ENCODE measurements at places on chromosomes 6 and 20.

- DNase-seq, result no peak
Observed at GRCh38 chr6:156886409-156886808, 109.2 kb downstream of the ARID1B start.

DNA sequence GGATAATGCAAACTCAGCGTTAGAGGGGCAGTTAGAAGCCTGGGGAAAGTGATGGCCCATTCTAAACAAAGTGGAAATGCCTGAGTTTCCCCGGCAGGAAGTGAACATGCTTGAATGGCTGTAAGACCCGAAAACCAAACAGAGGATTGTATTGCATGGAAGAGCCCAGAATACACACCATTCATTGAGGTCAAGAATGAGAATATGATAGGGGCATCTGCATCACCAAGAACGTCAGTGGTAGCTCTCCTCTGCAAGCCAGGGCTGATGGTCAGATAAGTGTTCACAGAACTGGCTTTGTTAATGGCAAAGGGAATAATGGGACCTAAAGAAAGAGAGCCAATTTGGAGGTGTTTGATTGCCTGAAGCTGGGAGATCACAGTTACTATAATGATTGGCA is 663.4 kb downstream of the KHDRBS2 start:
- no peak for DNase-seq

DNA sequence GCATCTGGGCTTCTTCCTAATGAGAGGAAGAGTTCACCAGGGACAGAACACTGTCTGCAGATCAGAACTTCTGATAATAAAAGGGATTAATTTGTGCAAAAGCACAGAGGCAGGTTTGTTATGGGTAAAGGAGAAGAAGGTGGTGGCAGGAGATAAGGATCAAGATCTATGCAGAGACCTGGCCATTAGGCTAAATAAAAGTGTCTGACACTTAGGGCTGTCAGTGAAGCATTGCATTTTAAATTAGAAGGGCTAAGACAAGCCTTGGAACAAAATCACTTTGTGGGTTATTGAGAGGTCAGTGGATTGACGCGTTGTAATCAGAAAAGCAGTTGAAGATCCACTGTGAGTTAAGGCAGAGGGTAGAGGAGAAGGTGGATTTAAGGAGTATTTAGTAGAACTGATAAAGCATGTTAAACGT is 76.8 kb downstream of the MAP3K4 start:
- DNase-seq, result no peak

DNA sequence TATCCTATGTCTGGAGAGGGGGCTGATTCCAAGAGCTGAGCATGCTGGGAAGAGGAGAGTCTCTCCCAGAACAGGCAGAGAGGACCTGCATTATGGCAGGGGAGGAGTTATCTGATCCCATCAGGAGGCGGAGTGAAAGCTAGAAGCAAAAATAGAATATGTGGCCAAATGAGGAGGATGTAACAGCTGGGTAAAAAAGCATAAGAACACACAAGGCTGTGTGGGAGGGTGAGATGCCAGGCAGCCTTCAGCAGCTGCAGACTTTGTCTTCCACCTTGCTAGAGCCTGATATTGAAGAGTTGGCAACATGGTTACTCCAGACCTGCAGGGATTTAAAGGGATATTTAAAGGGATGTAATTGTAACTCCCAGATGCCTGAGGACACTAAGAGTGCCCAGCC is 167.1 kb downstream of the PTPRT start:
- no peak for DNase-seq

DNA sequence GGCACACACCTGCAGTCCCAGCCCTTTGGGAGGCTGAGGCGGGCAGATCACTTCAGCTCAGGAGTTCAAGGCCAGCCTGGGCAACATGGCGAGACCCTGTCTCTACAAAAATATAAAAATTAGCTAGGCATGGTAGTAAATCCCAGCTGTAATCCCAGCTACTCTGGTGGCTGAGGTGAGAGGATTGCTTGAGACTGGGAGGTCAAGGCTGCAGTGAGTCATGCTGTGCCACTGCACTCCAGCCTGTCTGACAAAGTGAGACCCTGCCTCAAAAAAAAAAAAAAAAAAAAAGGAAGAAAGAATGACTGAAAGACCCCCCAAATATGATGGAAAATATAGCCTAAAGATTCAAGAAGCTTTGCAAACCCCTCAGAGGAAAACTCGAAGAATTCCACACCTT is 26.8 kb downstream of the METTL24 start:
- DNase-seq, result no peak

- no peak for DNase-seq
Observed at GRCh38 chr6:518218-518617, 126.7 kb downstream of the IRF4 start.

- DNase-seq, result no peak
Observed at GRCh38 chr6:37774028-37774680, 45.4 kb upstream of the ZFAND3 start.

- no peak for DNase-seq
Observed at GRCh38 chr20:62389601-62390087, 2.7 kb downstream of the RPS21 start.

DNA sequence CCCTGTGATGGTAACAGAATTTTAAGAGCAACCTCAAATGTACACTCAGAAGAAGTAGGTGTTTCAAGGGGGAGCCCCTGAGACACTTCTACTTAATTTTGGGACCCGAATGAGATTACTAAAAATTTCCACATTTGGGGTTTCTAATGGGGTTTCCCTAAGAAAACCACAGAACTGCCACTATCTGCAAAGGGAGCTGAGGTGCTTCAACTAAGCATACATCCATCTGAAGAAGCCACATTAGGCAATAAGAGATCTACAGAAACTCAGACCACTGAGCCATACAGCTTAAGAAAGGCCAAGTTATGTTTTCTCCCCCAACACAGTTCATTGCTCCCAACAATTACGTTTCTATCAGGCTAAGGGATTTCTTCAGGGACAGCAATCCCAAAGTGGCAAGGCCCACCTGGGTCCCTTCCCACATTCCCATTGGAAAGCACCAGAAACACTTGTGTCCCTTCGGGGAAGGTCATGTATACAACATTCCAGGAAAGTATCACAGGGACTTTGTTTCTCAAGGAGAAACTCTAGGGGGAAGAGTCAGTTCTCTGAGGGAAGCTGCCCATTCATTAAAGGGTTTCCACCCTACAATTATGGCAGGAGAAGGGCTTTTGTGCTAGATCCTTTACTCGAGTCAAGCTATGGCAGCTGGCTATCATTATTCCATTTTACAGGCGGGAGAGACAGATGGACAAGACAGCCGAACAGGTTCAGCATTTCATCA is 5.0 kb downstream of the BCL2L1 start:
- no peak for DNase-seq

Measured in stimulated activated naive CD8-positive, alpha-beta T cell treated with anti-CD3 and anti-CD28 coated beads, Interleukin-15, Interleukin-2, amounts not matched to agents 100 U/mL and 50 U/mL, for 24 hours (primary cell).